MG63 (cell line): ENCODE measurements at places on chromosomes 6 and 20.

- no peak for DNase-seq
Observed at GRCh38 chr6:15421945-15422733, 176.3 kb downstream of the JARID2 start.

DNA sequence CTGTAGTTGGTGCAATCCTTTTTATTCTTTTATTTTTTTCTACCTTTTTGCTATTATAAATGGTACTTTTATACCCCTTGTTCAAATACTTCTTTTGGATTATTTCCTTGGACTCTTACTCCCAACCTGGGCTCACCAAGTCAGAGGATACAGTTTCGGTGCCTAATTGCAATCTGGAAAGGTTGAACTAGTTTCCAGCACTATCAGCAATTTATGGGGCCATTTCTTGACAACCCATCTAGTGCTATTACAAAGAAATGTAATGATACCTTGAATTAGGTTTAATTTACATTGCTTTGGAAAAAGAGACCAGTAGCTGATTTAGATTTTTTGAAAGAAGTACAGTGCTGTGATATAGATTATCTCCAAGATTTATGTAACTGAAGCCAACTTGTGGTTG lies 5.2 kb downstream of the PTPRA start:
- DNase-seq, result no peak

DNA sequence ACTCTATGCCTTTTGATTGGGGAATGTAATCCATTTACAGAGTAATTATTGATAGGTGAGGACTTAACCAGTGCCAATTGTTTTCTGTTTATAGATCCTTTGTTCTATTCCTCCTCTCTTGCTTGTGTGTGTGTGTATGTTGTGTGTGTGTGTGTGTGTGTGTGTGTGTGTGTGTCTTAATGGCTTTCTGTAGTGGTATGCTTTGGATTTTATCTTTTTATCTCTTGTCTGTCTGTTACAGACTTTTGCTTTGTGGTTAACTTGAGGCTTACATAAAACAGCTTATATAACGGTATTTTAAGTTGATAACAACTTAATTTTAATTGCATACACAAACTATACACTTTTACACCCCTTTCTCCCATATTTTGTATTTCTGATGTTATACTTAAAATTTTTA lies 54.7 kb downstream of the CDC5L start:
- no peak for DNase-seq

DNA sequence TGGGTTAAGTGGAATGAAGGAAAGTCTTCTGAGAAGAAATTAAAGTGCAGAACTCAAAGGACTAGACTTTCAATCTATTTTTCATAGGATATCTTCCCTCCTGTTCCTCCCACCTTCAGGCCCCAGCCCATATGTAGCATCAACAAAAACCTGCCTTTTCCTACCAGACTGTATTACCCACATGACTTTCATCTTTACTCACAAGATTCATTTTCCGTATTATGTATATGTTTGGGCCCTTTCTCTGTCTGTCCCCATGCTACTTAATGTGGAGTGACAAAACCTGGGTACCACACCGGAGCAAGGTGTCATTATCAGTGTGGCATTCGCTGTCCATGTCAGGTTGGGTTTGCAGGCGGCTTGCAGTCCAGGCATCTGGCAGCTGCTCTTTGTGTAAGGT lies 18.8 kb upstream of the CNR1 start:
- no peak for DNase-seq

- DNase-seq, result no peak
Observed at GRCh38 chr6:165599596-165600487, 63.2 kb downstream of the PDE10A start.

DNA sequence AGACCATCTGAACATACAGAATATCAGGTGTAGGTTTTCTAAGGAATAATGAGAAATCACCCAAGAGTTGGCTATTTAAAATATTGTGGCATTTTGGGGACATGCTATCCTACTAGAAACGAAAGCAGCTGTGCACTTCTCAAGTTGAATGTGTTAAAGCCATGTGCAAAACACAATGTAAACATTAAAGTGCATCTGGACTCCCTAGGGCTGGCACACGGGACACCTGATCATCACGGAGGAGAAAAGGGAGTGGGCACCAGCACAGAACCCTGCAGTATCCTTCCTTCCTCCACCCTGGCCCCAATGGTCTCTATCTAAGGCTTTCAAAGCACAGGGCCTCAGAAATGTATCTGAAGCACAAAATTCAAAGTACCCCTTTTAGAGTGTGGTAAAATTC lies 94.3 kb downstream of the INSM1 start:
- DNase-seq, result no peak

GRCh38 chr6:47922391-47922790 lies 140.6 kb downstream of the OPN5 start:
- DNase-seq, result peak; percentile 54

DNA sequence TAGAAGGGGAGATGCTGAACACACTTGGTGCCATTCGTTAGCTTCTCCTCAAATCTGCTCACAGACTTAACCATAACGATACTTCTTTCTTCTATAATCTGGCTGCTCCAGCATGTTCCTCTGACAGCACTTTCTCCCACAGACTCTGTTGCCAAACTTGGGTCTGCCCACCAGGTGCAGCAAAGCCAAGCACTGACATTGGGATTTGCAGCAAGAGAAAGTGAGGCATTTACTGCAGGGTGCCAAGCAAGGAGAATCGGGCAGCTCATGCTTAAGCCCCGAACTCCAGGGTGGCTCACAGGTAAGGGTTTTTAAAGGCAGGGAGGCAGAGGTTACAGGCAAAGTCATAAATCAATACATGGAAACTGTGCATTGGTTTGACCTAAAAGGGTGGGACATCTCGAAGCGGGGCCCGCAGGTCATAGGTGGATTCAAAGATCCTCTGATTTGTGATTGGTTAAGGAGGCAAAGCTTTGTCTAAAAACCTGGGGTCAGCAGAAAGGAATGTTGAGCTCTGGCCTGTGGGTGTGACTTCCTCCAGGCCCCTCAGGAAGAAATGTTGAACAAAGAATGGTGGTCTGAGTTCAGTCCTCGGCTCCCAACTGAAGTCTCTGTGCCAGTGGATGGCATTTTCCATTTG lies 25.1 kb upstream of the PNPLA1 start:
- DNase-seq, result peak; percentile 11

DNA sequence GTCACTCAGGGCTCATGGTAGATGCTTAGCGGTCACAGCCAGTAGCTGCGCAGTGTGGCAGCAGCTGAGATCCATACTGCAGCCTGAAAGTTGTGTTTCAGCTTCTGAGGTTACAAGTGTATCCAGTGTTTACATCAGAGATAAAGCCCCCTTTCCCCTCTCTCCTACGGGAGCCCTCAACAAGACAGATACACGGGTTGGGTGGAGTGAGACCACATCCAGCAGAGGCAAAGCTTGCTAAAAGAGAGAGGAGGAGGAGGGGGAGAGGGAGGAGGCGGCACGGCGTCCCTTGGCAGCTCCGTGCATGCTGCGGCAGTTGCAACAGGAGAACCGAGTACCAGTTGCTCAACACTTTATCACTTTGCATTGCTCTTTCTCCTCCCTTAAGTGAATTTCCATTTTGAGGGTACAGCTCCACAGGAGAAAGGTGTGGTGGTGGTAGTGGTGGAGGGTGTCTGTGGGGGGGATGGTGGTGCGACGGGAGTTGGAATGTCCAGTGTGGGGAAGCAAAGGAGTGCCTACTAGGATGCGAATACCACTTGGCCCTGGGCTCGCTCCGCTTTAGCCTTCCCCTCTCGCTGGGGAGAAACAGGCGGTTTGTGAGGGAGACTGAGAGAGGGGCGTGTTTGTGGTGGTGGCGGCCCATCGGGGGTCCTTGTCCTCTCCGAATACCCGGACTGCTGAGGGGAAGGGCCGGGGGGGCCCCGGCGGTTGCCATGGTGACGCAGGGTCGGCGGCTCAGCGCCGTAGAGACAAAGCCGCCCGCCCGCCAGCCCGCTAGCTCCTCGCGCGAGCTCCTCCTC lies 405 bp upstream of the RNF182 start:
- peak; percentile 58 for DNase-seq

DNA sequence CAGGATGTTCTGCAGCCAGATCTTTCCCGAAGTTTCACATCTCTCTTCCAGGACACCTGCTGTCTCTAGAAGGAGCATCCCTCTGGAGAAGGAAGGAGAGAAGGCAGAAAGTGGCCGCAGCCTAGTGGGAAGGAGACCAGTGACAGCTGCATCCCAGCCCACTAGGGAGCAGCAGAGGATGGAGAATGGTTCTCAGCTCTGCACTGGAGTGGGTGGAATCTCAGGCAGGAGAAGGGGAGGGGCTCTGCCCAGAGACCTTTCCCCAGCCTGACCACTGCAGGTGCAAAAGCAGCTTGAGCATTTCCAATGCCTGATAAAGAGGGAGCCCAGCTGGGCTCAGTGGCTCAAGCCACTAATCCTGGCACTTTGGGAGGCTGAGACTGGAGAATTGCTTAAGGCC lies 32.3 kb downstream of the NCR2 start:
- DNase-seq, result peak; percentile 39
